Naive B cell (primary cell): ENCODE measurements at places on chromosomes 6 and 20. TPM values are rescaled to one million over a fixed set of nuclear protein-coding genes. Genes with fewer than 3 reads are reported as not detected.

GRCh38 chr20:37881601-37882343 is 21.2 kb upstream of the VSTM2L start:
- no peak overlapping the region for H3K27ac ChIP-seq
- DNase-seq, result no peak
- no peaks in the 10 kb centered on the region for H3K36me3 ChIP-seq
- no peaks in the 10 kb centered on the region for H3K4me1 ChIP-seq

The ENPP3 gene
- 0.73 TPM for polyA plus RNA-seq

DNA sequence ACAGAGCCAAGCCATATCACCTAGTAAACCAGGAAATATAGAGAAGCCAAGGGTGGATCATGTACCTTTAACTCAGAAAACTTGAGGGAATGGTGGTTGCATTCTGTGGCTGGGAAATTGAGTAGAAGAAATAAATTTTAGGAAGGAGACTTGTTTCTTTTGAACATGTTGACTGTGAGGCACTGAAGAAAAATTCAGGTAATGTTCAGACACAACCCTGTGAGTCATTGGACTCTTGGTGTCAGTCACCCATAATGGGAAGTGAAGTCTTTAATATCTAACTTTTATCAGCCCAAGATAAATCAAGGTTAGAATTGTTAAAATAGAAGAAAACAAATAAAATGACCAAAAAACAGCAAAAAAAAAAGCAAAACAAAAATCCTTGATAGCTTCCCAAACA is 98.8 kb upstream of the GRIK2 start:
- no peak overlapping the region for H3K27ac ChIP-seq
- H3K4me1 ChIP-seq, result no peaks in the 10 kb centered on the region
- DNase-seq, result no peak
- no peak overlapping the region for H3K4me3 ChIP-seq

DNA sequence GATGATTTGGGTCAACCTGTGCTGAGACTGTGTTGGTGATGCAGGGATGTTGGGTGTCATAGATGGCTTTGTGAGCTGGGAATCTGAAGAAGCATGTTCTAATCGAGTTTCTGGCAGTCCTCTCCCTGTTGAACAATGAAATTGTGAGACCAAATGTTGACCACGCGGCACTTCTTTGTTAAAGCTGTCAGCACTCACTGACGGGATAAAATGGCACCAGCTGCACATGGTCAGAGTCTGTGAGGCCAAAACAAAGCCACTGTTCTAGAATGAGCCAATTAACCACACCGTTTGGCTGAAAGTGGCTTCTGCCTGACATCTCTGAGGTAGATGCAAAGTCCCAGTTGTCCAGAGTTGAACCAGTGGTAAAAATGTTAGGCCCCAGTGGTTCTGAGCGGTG is 562.2 kb downstream of the KIF16B start:
- no peak for DNase-seq
- peaks cover 12% of the 10 kb centered on the region for H3K36me3 ChIP-seq
- H3K4me1 ChIP-seq, result peaks cover 24% of the 10 kb centered on the region
- no peak overlapping the region for H3K4me3 ChIP-seq

GRCh38 chr6:89085409-89086205 is 5.1 kb downstream of the PNRC1 start:
- H3K27me3 ChIP-seq, result no peaks in the 10 kb centered on the region
- peak overlapping the region; percentile 91 for H3K27ac ChIP-seq
- no peak overlapping the region for H3K4me3 ChIP-seq

The RAET1G gene
- polyA plus RNA-seq, result not detected

GRCh38 chr20:54820392-54820791 is 345.0 kb downstream of the DOK5 start:
- DNase-seq, result no peak
- H3K36me3 ChIP-seq, result no peaks in the 10 kb centered on the region
- H3K4me1 ChIP-seq, result no peaks in the 10 kb centered on the region
- no peak overlapping the region for H3K4me3 ChIP-seq
- H3K27ac ChIP-seq, result no peak overlapping the region
- H3K27me3 ChIP-seq, result no peaks in the 10 kb centered on the region

The BPI gene
- polyA plus RNA-seq, result not detected

DNA sequence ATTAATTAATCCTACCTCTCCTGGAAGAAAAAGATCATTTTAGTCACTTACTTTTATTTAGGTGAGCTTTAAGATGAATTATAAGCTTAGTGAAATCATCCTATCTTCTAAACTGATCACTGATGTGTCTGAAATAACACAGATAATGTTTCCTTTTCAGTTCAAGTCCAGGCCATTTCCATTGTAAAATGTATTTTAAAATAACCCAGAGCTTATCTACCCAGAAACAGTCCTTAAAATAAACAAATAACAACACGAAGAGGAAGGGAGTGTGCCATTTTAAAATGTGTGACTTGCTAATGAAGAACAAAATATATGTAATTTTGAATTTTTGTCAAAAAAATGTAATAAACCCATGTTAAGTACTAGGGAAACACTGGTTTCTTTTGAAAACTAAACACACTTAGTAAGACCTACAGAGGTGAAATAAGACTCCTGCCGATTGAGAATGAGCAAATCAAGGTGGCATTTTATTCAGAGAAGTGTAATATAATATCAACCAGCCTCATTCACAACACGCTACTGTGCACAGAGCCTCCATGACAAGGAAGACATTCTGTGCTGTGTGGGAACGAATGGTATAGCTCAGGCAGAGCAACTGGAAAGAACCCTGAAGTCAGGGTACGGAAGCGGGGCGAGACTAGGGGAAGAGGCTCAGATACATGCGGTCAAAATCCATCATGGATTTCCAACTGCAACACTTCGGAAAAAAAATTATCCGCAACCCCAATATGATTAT is 7.7 kb downstream of the LRP11 start:
- H3K36me3 ChIP-seq, result no peaks in the 10 kb centered on the region
- DNase-seq, result no peak
- H3K27me3 ChIP-seq, result peaks cover 19% of the 10 kb centered on the region
- H3K27ac ChIP-seq, result no peak overlapping the region
- H3K4me3 ChIP-seq, result no peak overlapping the region
- peaks cover 18% of the 10 kb centered on the region for H3K4me1 ChIP-seq

GRCh38 chr6:18680842-18681241 is 293.7 kb downstream of the RNF144B start:
- H3K4me1 ChIP-seq, result no peaks in the 10 kb centered on the region
- no peak overlapping the region for H3K4me3 ChIP-seq
- no peak overlapping the region for H3K27ac ChIP-seq
- no peaks in the 10 kb centered on the region for H3K36me3 ChIP-seq

The BANF2 gene
- not detected for polyA plus RNA-seq

DNA sequence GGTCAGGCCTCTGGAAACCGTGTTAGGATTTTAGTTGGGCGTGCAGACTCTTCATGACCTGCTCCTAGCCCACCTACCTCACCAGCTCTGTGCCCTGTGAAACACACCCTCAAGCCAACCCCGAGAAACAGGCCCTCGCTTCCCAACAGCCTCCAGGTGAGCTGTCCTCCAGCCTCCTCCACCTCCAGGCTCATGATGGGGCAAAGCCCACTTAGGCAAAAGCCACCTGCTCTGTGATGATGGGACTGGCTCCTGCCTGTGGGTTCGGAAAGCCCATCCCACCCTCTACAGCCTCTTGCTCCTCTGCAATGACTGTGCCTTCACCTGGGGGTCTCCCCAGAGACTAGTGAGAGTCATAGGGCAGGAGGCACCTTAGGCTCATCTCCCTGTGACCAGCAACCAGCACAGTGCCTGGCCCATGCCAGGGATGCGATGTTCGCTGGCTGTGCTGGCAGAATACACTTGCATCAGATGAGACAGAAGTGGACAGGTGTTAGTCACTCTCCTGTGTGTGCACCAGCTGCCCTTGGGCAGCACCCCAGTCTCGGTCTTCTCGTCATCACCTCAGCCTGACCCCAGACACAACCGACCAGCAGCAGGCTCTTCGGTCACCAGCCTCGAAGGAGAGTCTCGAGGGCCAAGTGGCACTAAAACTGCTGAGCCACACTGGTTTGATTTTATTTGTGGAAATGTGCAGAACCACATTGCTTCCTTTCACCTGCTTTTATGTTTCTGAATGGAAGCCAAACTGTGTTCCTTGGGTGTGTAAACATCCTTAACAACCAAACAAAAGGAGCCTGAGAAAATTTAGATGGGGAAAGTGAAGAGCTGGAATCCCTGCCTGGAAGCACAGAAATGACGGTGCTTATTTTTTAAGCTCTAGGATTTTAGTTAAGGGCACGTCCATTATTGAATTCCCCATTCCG is 10.7 kb downstream of the PXDC1 start:
- no peak for DNase-seq
- H3K36me3 ChIP-seq, result no peaks in the 10 kb centered on the region
- H3K27ac ChIP-seq, result no peak overlapping the region
- no peak overlapping the region for H3K4me3 ChIP-seq
- H3K4me1 ChIP-seq, result peaks cover 26% of the 10 kb centered on the region

- peaks cover 32% of the 10 kb centered on the region for H3K4me1 ChIP-seq
- H3K27ac ChIP-seq, result peak overlapping the region; percentile 99
- H3K27me3 ChIP-seq, result no peaks in the 10 kb centered on the region
- H3K36me3 ChIP-seq, result no peaks in the 10 kb centered on the region
- DNase-seq, result no peak
- peak overlapping the region; percentile 98 for H3K4me3 ChIP-seq
Measured at GRCh38 chr20:49045440-49046086, 549 bp upstream of the CSE1L start.
